ENCODE measurements at places on chromosomes 4 and X.

DNA sequence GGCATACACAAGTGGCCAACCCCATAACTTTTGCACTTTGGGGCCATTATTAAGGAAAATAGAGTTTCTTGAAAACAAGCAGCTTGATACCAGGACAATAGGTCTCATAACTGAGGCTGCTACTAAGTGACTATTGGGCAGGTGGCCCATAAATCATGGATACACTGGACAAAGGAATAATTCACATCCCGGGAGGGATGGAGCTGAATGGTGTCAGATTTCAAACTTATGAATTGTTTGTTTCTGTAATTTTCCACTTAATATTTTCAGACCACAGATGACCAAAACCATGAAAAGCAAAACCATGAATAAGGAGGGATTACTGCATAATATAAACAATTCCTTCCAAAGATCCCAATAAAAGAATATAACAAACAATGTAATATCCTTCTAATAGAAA is 114.4 kb downstream of the WDFY3 start:
- DNase-seq, result no peak

GRCh38 chr4:109155682-109156283 is 146.7 kb downstream of the COL25A1 start:
- DNase-seq, result no peak

GRCh38 chr4:52545099-52546069 is 113.7 kb downstream of the USP46 start:
- peak; percentile 70 for DNase-seq

DNA sequence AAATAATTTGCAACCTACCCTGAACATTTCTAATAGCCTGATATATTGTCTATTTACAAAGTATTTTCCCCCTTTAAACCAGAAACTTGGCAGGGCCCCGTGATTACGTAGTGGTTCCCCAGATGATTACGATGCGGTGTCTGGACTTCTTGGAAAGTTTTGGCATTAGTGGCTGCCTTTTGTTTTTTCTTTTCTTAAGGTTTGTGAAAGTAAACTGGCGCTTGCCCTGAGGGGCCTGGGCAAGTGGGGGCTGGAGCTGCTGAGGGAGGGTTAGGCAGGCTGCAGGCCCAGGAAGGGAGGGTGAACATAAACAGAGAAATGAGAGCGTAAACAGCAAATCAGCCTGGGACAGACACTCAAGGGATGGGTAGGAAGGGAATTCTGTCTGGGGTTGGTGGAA is 123.6 kb upstream of the MSX1 start:
- DNase-seq, result no peak

GRCh38 chr4:25696409-25696808 is 40.8 kb downstream of the SLC34A2 start:
- no peak for DNase-seq

DNA sequence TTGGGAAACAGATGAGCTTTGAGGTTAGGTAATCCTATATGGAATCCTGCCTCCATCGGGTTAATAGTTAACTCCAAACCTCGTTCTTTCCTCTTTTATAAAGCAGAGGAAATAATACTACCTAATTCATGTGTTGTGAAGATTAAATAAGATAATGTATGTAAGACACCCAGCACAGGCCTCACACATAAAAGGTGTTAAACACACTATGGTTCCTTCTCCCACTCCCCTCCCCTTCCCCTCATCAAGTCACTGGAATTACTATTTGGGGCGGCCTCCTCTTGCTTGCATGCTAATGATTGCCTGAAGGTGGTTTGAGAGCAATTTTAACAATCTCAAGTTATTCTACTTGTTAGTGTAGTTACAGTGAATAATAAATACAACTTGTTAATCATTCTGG is 404.4 kb upstream of the RASGEF1B start:
- DNase-seq, result no peak

GRCh38 chr4:41528512-41529205 is 9.3 kb upstream of the LIMCH1 start:
- no peak for DNase-seq

- DNase-seq, result peak; percentile 34
Observed at GRCh38 chr4:144712775-144713174, 66.8 kb downstream of the HHIP start.

GRCh38 chr4:3475041-3475712 is 12.1 kb downstream of the DOK7 start:
- no peak for DNase-seq

- DNase-seq, result no peak
Observed at GRCh38 chr4:1576304-1576960, 107.7 kb downstream of the FAM53A start.

DNA sequence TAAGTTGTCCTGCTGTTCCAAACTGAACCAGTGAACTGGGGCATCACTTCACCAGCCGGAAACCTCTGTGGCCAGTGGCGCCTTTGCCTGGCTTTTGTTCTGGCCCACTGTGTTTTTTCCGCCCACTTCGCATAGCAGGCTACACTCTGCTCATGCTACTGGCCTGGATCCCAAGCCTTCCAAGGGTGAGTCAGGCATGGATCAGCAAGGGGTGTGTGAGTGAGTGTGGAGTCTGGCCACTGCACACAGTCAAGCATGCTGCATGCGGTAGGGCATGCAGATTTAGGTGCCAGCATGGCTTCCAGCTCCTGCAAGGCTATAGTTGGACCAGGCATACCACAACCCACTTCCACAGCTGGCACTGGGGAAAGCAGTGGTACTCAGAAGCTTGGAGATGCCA is 1967.9 kb downstream of the C4orf33 start:
- no peak for DNase-seq

DNA sequence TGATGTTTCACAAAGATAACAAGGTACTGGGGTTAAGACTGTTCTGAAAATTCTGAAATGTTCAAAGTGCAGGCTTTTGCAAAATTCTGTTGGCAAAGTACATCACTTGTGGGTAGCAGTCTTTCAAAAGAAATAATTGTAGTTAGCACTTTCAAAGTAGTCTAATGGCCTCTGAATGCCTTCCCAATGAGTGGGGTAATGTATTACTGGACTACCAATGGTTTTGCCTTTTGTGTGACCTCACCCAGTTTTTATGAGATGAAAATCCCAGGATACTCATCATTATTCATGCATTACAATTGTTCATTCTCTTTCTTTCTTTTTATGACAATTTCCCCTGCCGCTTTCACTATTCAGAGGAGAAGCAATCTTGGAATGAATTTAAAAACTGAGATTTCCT is 686.1 kb downstream of the GLUD2 start:
- no peak for DNase-seq

- DNase-seq, result no peak
Observed at GRCh38 chr4:102454981-102455685, 46.0 kb upstream of the NFKB1 start.

DNA sequence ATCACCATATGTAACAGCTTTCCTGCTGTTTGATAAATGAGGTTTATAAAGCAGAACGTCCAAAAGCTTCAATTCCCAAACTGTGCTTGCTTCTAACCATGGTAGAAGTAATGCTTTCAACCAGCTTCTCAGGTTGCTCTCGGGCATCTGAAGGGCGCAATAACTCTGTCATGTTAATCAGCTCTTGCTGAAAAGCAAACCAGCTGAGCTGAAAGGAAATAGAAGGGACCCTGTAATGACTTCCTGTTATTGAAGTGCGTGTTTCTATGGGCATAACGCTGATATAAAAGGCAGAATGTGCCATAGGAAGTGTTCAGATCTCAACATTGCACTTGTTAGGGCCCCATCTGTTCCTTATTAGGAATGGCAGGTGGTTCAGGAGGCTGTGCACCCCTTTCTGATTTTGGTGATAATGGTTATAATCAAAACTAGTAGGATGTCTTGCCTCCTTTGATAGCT is 21.2 kb downstream of the HERC3 start:
- DNase-seq, result no peak

DNA sequence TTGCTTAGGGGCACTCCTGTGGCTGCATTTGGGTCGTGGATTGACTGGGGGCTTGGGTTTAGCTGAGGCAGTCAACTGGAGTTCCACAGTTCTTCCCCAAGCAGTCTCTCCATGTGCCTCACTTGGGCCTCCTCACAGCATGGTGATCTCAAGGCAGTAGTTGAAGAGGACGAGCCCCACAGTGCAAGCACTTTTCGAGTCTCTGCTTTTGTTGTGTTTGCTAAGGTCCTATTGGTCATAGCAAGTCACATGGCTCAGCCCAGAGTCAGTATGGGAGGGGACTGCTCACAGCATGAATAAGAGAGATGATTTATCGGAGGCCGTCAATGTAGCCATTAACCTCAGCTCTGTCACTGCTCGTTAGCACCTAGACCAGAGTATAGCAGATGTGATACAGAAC is 29.7 kb downstream of the BMX start:
- no peak for DNase-seq

DNA sequence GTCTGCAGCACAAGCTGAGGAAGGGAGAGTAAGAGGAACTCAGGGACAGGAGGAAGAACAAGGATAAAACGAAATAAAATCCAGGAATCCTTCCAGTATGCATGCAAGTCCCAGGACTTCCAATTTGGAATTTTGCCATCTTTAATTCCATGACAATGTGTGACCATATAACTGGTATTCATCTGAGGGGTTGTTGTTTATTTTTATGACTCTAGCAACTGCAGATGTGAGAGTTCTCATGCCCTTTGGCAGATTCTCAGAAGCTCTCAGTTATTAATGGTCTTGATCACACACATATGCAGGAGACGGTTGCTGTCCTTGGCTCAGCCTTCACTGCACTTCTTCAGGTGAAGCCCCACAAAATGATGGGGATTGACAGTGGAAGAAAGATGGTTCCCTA is 148.2 kb downstream of the SMIM20 start:
- DNase-seq, result peak; percentile 79

- DNase-seq, result no peak
Observed at GRCh38 chr4:17895481-17895880, 84.7 kb downstream of the NCAPG start.

DNA sequence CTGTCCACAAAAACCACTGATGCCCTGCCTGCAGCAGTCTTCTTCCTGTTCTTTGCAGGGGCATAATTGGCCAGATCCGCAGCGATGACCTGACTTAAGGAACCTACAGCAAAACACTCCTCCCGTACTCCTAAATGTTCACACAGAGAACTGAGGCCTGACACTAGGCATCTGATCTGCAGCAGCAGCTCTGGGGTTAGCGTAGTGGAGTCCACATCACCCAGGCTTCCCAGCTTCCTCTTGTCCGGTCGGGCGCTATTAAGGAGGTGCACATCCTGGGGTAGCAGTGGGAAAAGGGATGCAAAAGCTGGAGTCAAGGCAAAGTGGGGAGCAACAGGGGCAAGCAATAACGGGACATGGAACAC is 758 bp downstream of the SCFD2 start:
- peak; percentile 6 for DNase-seq

- DNase-seq, result peak; percentile 19
Observed at GRCh38 chr4:75490155-75490554, 24.0 kb downstream of the RCHY1 start.

- DNase-seq, result no peak
Observed at GRCh38 chrX:30060718-30061117, 154.6 kb upstream of the MAGEB2 start.

- DNase-seq, result peak; percentile 18
Observed at GRCh38 chr4:82450966-82451755, 20.8 kb downstream of the ENOPH1 start.

- no peak for DNase-seq
Observed at GRCh38 chr4:56691425-56691824, 10.3 kb upstream of the HOPX start.

GRCh38 chr4:40152637-40153036 is 44.2 kb upstream of the RHOH start:
- no peak for DNase-seq

DNA sequence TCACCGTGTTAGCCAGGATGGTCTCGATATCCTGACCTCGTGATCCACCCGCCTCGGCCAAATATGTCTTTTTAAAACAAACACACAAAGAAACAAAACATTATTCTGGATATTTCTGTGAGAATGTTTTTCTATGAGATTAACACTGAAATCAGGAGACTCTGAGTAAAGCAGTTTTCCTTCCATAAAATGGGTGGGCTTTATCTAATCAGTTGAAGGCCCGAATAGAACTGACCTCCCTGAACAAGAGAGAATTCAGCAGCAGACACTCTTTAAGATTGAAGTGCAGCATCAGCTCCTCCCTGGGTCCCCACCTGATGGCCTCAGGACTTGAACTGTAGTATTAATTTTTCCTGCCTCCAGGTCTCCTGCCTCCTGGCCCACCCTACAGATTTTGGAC is 22.4 kb upstream of the SOD3 start:
- no peak for DNase-seq

DNA sequence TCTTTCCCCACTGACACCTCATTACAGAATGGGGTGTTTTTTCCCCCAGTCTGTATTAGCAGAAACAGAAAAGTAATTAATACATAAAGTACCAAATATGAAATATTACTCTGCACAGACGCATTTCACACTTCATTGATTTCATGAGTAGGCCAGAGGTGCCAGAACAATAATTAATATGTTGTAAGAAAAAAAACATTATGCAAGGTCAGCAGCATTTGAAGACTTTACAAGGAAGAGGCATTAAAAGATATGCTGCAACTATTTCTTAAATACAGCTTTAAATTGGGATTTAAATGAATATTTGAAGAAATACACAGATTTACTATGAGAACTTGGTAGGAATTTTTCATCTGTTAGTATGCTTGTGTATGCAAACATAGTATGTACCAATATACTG is 37.7 kb downstream of the NAA11 start:
- no peak for DNase-seq

- no peak for DNase-seq
Observed at GRCh38 chrX:71542825-71543224, 9.9 kb downstream of the OGT start.

GRCh38 chrX:40722930-40723329 is 12.4 kb downstream of the MED14 start:
- no peak for DNase-seq

- peak; percentile 29 for DNase-seq
Observed at GRCh38 chr4:143399113-143399949, 62.7 kb downstream of the GAB1 start.

DNA sequence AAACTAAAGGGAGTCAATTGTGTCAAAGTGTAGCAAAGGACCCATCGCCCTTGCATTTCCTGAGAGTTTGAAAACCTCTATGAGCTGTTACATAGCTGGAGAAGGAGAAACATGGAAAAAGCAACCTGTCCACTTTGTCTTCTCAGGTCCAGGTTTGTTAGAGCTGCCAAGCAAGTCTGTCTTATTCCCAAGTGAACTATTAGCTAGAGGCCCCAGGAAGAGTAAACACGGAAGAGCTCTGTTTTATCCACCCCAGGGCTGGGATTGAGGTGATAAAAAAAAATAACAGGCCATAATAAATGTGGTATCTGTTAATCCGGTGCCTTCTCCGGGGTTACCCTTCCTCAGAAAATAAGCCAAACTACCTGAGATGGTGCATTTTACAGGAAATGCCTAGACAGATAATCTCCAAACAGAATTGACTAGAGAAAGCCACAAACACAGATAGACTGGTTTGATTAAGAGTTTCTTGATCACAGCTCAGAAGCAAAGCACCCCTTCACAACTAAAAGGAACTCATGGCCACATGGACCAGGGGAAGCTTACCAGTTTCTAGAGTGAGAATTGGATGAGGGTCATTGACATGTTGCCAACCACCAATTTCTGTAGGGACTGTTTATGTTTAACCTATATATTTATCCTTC is 35.9 kb upstream of the RELL1 start:
- DNase-seq, result no peak

GRCh38 chr4:185958094-185958747 is 110.7 kb upstream of the TLR3 start:
- DNase-seq, result no peak
